ENCODE measurements at places on chromosomes 1 and 21.

- no peak for DNase-seq
Measured at GRCh38 chr1:222045786-222046185, 303.9 kb upstream of the DUSP10 start.

DNA sequence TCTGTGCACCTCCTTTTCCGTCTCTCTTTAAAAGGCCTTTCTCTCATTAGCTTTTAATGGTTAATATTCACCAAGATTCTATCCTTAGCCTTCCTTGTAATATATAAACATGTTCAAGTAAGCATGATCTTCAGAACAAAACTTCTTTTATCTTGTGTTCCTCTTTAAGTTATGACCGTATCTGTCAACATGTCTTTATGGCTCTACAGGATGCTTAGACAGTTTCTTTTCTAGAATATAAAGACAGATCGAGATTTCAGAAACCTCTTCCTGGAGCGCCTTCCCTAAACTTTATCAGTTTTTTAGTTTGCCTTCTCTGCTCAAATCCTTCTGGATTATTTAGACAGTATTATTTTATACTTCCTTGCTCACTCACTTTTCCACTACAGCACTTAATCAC lies 7.2 kb downstream of the RO60 start:
- DNase-seq = no peak

GRCh38 chr1:117124661-117125060 lies 3.1 kb upstream of the TRIM45 start:
- no peak for DNase-seq

- DNase-seq = no peak
Measured at GRCh38 chr1:233240371-233240770, 55.2 kb downstream of the PCNX2 start.

- no peak for DNase-seq
Measured at GRCh38 chr1:246355411-246356230, 151.5 kb downstream of the SMYD3 start.

DNA sequence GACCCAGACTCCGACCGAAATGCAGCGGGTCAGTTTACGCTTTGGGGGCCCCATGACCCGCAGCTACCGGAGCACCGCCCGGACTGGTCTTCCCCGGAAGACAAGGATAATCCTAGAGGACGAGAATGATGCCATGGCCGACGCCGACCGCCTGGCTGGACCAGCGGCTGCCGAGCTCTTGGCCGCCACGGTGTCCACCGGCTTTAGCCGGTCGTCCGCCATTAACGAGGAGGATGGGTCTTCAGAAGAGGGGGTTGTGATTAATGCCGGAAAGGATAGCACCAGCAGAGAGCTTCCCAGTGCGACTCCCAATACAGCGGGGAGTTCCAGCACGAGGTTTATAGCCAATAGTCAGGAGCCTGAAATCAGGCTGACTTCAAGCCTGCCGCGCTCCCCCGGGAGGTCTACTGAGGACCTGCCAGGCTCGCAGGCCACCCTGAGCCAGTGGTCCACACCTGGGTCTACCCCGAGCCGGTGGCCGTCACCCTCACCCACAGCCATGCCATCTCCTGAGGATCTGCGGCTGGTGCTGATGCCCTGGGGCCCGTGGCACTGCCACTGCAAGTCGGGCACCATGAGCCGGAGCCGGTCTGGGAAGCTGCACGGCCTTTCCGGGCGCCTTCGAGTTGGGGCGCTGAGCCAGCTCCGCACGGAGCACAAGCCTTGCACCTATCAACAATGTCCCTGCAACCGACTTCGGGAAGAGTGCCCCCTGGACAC lies 534 bp downstream of the C1orf56 start:
- DNase-seq = peak; percentile 71

DNA sequence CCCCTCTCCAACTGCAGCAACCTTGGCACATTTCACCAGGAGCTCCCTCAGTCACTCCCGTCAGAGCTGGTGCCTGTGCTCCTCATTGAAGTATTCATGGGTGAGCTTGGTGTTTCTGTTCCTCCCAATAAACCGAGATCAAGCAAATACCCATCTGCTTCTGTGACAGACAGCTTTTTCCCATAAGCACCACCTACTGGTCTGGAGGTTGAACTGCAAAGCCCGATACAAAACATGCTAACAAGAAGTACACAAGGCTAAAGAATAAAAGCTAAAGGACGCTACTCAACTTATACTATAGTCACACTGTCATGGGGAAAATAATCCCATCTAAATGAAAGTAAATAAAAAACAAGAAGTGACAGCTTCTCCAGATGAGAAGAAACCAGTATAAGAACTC lies 111.9 kb upstream of the C21orf91 start:
- DNase-seq = peak; percentile 18

DNA sequence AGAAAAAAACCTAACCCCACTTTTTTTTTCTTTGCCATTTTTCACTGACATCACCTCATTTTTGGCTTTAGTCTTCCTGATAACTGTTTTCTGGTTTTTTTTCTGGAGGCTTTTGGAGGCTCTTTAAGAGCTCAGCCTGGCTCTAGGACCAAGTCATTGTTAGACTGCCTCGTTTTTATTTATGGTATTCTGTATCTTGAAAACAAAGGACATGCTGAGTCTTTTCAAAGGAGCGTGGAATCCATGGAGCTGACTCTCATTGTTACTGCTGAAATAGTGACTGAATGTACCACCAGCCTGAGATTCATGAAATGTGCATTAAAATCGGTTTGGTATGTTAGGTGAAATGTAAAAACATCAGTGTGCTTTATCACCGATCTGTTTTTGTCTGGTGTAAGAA lies 28.0 kb downstream of the RASAL2 start:
- no peak for DNase-seq

DNA sequence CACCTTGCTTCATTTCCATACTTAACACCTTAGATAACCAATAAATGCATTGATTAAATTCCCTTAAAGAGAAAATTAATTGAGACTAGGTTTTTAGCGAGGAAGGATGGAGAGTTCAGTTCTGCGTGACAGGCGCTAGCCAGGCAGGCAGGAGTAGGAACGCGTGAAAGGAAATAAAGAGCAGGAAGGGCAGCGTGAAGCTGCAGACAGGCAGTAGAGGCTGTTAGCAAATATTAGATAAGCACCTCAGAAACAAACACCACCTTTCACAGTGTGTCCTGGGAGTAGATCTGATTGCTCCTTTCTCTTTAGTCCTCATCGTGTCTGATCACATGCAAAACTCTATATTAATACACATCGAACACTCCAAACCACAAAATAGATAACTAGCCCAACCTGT lies 282.7 kb upstream of the ADGRL2 start:
- no peak for DNase-seq

DNA sequence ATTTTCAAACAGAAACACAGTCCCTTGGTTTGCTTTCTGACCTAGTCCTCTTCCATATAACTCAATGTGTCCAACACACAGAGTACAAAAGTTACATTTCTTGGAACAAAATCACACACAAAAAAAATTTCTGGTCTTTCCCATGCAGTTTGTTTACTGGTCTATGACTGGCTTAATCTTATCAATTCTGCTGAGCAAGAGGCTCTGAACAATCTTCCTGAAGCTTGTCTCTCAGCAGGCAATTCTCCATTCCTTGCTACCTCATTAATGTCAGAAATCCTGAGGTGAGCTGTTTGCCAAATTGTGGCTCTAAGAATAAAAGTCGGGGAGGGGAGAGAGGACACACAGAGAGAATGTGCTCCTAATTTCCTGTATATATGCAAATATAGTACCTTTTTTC lies 423.6 kb downstream of the HLX start:
- no peak for DNase-seq

DNA sequence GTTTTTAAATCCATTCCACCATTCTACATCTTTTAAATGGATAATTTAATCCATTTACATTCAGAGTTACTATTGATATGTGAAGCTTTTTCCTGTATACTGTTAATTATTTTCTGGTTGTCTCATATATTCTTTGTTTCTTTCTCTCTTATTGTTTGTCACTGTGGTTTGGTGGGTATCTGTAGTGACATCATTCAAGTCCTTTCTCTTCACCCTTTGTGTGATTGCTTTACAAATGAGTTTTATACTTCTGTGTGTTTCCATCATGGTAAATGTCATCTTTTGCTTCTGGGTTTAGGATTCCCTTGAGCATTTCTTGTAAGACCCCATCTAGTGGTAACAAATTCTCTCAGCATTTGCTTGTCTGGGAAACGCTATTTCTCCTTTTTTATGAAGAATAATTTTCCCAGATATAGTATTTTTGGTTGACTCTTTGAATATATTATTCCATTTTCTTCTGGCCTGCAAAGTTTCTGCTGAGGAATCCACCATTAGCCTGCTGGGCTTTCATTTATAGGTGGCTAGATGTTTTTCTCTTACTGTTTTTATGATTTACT lies 10.2 kb downstream of the LY9 start:
- DNase-seq = no peak

DNA sequence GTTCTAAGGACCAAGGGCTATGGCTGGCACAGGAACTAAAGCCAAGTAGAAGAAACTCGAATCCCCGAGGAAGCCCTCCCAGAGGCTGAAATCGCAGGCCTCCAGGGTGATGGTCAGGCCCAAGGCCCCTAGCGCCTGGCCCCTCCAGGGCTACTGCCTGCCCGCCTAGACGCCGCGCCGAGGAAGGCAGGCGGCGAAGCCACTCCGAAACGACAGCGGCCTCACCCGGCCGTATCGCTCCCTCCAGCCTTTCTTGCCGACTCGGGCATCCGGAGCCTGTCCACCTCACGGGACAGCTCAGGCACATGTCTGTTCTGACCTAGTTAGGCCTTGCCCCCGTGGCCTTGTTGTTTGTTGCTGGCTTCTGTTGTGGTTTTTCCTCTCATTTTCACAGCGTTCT lies 9.7 kb upstream of the LHX8 start:
- no peak for DNase-seq

GRCh38 chr1:117605774-117606648 lies at the start of gene TENT5C:
Gene TENT5C, plus strand, starts transcription at chr1:117606048. Its CDS starts 16,821 bp downstream, at chr1:117622869.
- DNase-seq = peak; percentile 99

DNA sequence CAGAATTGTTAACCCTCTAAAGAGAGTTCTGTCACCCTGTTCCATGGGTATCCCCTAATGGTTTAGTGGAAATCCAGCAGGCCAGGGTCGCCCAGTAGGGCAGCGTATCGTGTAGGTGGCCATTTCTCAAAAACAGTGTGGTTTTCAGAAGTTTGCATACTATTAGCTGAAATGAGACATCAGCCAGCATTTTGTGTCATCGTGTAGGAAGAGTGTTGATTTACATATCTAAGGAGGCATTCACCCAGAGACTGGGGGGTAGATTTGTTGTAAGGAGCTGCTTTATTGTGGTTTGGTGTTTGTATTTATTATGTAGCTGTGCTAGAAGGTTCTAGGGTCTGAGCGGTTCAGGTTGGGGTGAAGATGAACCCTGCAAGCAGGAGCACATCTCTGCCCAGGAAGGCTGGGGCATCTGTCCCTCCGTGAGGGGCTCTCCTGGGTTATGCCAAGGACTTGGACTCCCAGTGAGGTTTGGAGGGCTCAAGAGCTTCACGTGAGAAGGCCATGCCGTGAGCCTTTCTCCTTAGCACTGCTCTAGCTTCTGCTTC lies 174.4 kb downstream of the PGBD5 start:
- DNase-seq = no peak

DNA sequence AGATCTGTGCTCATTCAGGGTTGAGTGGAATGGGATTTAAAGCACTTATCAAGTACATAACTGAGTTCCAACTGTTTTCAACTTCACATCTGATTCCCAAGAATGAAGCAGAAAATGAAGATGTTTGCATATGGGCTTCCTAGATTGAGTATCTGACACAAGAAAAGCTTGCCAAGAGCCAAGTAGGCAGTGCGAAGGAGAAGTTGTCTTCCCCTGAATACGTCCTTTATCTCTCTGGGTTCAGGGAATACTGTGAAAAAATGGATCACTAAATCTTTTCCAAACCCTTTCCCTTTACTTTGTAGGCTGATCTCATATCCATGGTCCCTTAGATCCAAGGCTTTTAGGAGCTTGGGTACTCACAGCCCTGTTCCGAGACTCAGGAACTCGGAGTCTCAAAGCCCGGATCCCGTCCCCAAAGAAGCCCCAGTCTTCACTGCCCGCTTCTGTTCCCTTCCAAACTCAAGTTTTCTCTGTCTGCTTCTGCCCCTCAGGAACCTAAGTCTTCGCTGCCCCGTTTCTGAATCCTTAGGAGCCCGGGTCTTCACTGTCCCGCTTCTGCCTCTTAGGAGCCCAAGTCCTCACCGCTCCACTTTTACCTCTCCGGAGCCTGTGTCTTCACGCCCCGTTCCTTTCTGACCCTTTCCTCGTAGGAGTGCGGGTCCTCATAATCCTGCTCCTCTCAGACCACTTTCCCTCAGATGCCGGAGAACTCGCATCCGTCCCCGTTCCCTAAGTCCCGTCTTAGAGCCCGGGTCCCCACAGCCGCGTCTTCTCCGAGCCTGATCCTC lies 616 bp downstream of the TAF12 start:
- DNase-seq = no peak

- DNase-seq = no peak
Measured at GRCh38 chr1:21955501-21956281, 18.6 kb upstream of the HSPG2 start.

DNA sequence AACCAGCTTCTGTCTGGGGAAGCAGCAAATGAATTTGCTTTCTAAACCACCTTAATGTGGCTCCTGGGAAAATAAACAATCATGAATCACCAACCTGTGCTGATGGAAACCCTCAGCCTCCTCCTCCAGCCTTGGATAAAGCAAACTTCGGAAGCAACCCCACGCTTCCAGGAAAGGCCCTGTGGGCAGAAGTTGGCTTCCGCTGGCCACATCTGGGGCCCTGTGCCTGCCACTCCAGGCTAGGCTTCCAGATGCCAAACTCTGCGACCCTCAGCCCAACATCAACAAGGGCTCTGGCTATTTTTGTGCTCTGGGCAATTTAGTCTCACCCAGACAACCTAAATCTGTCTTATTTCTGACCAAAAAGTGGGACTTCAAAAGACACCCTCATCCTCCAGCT lies 6.2 kb upstream of the OXCT2 start:
- DNase-seq = no peak

DNA sequence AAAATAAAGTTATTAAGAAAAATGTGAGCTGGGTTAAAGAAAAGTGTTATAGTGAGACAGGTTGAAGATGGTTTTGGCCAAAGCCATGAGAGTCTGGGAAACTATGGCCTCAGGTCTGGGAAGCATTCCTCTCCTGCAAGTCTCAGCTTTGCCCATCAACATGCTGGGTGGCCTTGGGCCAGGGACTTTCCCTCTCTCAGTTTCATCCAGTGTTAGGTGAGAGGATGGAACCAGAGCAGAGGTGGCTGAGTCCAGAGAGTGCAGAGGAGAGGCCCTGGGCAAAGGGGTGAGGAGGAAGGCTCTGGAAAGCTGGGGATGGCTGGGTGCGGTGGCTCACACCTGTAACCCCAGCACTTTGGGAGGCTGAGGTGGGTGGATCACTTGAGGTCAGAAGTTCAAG lies 10.5 kb downstream of the PADI2 start:
- no peak for DNase-seq

All from CD4-positive, alpha-beta T cell treated with Interleukin-12 subunit alpha and Interleukin-12 subunit beta, for 1 hour (primary cell).